Iris pigment epithelial cell (primary cell): ENCODE measurements at places on chromosomes 6 and 20.

GRCh38 chr6:159456349-159456748 lies 236.7 kb downstream of the SOD2 start:
- no peak for DNase-seq

- DNase-seq, result no peak
Measured at GRCh38 chr6:29529956-29530355, 29.6 kb downstream of the UBD start.

GRCh38 chr20:20463933-20464374 lies 96.0 kb downstream of the INSM1 start:
- no peak for DNase-seq

GRCh38 chr20:39082622-39083398 lies 120.7 kb downstream of the DHX35 start:
- no peak for DNase-seq

DNA sequence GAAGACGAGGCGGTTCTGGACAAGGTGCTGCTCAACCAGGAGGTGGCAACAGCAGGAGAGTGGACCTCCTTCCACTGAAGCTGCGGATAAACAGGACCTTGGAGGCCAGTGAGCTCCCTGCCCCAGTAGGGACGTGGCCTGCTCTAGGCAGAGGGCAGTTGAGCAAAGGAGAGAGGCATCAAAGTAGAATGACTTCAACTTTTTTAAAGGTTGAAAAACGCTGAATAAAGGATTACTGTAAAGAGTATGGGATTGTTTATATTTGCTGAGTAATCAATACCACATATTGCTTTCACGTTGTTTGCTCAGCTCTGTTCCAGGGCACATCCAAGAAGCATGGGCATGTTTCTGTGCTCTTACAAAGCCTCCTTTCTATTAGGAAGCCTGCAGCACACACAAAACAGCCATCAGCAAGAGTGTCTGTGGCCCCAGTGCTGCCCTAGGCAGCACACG lies 48.1 kb downstream of the ERMARD start:
- DNase-seq, result no peak

DNA sequence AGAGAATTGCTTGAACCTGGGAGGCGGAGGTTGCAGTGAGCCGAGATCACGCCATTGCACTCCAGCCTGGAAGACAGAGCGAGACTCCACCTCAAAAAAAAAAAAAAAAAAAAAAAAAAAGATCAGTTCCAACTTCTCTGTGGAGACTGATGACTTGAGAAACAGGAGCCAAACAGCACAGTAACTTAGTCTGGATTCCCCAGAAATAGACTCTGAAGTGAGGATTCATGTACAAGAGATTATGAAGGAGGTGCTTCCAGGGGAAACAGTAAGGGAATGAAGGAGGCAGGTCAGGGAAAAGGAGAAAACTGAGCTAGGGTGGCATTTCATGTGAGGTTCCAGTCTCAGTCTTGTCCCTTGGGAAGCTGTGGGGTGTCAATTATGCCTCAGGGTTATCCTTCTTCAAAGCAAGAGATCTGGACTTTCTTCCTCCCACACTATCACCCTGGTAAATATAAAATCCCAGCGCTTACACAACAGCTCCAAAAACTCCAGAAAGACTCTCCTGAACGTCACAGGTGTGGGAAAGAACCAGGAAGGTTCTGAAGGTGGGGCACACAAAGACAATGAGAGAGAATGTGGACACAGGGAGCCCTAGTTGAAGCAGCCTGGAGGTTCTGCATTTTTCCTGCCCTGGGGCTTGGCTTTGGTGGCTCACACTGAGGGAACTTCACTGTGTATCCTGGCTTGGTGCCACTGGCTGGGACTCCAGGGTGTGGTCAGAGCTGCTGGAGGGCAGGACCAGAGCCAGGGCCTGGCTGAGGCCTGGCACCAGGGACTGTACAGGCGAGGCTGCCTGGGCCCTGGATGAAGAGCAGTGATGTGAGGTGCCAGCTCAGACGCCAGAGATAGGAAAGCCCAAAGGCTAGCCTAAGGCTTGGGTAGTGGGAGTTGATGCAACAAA lies 46.8 kb downstream of the PCNA start:
- peak; percentile 31 for DNase-seq

DNA sequence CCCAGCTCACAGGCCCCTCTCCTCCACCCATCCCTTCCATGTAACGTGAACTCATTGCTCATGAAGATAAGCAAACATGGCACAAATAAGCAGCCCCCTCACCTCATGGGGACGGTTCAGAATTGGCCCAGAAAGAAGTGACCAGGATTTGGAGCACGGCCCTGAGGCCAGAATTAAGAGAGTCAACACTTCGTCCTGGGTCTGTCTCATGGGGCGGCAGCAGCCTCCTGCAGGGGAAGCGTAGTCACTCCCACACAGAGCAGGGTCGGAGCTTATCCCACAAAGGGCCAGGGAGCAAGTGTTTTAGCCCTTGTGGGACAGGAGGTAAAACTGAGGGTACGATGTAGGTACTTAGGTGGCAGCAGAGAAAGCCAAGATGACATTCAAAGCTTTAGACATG lies 28.6 kb upstream of the DACT2 start:
- no peak for DNase-seq

DNA sequence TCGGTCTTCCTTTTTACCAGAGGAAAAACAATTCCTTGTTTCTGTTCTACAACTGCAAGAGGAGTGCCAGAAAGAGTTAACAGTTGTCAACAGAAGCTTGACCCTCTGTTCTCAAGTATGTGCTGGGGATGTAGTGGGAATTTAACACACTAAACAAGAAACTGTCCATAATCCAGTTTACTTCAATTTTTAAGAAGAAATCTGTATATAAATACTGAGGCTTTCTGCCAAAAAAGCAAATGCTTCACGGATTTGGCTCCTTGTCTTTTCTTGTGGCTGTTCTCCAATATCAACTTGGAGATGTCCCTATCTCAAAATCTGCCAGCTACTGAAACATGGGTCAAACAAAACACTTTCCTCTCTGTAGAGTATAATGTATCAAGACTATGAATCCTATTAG lies 26.8 kb downstream of the REV3L start:
- DNase-seq, result peak; percentile 60

DNA sequence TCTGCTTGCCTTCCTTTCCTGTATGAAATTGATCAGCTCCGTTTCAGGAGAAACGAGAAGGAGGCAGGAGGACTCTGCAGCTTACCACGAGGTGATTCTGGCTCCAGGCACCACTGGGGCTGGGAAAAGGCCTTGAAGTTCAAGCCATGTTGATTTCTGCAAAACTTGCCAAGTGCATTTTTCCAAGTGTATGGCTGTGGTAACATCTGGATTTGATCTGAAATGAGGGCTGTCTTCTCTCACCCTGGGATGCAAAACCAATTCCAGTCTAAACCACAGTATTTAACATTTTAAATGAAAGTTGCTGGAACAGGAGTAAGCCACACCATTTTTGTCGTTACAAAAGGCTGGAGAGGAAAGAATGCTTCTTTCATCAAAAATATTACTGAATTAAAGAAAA lies 36.1 kb upstream of the FAM210B start:
- no peak for DNase-seq

- DNase-seq, result no peak
Measured at GRCh38 chr6:109236115-109237076, 141.1 kb downstream of the CEP57L1 start.

- no peak for DNase-seq
Measured at GRCh38 chr6:139008117-139008516, 20.1 kb upstream of the REPS1 start.

- no peak for DNase-seq
Measured at GRCh38 chr6:81309811-81310210, 442.7 kb downstream of the TENT5A start.

- DNase-seq, result peak; percentile 86
Measured at GRCh38 chr6:21593927-21594415, 420 bp downstream of the SOX4 start.

DNA sequence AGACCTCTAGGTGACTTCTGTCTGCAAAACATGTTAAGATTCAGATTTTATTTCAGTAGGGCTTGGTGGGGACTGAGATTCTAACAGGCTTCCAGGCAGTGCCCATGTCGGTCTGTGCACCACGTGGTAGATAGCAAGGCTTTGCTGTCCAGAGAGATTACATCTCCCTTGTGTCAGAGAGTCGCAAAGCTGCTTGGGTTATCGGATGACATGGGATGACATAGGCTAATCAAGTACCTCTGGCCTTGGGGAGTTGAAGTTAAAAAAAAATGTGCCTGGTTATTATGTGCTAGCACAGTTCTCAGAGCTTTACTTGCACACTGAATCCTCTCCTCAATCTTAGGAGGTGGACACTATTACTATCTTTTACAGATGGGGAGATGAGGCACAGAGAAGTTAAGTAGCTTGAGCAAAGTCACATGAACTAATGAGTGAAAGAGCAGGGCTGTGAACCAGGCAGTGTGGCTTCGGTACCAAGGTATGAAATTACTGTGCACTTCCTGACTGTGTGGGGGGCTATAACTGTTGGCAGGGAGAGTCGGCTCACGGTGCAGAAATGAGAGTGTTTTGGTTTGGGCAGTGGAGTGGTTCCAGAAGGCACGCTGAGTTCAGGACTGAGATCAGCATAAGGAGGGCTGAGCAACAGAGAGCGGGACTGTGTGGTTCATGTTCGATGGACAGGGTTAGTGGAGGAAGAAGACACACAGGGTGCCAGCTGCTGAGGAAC lies 41.1 kb downstream of the FARS2 start:
- no peak for DNase-seq
